ENCODE measurements at places on chromosomes 3 and 15. TPM values are rescaled to one million over a fixed set of nuclear protein-coding genes. Genes with fewer than 3 reads are reported as not detected.

The PLD1 gene
- 6.4 TPM for total RNA-seq

The ROPN1 gene
- not detected for total RNA-seq

The COL7A1 gene
- 84.9 TPM for total RNA-seq

The TYRO3 gene
- total RNA-seq, result 16.5 TPM

DNA sequence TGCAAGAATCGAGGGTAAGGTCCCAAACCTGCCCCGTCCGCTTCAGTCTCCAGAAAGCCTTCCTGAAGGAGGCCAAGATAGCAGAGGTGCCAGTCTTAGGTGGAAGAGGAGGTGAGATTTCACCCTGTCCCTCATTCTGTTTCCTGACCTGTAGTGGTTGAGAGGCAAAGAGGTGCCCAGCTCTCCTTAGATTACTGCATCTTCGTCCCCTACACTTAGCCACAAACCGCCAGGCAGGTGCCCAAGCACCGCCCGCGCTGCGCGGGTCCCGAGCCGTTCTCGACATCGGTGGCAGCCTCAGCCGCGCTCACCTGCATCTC, 23.8 kb upstream of the POLG start:
- DNase-seq, result no peak

GRCh38 chr15:35986191-35986721, 440.3 kb upstream of the DPH6 start:
- DNase-seq, result no peak

DNA sequence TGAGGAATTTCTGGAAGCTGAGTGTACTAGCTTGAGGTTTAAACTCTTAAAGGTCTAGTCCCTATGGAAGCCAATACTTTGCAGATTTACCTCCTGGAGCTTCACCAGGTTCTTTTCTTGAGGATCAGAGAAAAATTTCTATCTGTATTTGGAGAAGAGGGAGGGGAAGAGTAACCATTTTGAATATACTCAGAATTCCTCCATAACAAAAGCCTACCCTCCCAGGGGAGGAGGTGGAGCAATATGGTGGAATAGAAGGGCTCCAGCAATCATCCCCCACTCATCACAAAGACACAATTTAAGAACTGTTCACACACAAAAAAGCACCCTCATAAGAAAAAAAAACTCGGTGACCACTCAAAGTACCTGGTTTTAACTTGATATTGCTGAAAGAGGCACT, 36.0 kb upstream of the PEX5L start:
- no peak for DNase-seq

DNA sequence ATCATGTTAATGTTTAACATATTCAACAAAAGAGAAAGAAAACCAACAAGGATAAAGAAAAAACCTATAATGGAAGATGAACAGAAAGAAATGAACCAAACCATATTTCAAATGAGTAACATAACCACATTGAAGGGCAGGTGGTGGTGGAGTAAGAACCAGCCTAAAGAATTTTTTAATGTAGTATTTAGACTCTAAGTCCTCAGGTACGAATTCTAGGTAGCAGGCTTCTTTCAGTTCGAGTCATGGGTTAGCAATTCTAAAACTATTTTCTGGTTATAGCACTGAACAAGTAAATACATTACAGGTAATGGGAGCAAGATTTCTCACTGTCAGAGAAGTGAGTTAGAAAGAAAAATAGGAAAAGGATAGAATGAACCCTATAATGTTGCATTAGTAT, 24.4 kb downstream of the DCBLD2 start:
- DNase-seq, result no peak

DNA sequence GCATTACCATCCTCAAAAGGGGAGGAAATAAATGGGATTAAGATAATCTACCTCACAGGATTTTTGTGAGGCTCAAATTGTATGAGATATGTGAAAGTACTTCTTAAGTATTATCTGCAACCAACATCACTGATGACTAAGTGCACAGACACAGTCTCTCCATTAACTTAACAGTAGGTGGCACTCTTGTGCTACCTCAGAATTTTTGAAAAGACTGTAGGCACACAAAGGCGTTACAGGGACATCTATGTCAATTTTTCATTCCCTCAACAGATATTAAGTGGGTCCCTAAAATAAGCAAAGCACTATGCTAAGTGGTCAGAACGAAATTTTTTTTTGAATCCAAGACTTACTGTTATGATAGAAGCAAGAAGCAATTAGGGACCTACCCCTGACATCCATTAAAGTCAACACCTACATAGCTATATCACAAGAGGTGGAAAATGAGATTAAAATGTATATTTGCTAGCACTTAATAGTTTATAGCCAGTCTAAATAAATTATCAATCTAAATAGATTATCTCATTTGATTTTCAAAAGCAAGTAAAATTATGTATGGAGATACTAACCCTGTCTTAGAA, 52.9 kb downstream of the RYK start:
- peak; percentile 43 for DNase-seq

DNA sequence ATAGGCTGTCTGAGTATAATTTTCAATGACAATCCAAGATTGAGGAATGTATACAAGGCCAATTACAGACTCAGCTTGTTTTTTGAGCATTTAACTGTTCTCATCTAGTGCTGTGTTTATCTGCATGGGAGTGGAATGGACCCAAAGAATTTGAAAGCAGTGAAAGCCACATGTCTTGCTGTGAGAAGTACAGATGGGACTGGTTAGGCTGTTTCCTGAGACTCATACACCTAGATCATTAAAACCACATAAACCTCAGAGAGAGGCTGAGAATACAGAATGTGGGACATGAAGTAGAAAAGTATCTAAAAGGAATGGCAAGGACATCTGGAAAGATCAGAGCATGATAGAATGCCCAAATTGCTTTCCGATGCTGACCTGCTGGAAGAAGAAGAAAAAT, 224.6 kb downstream of the NLGN1 start:
- no peak for DNase-seq

- DNase-seq, result no peak
These were observed 26.4 kb downstream of the MINDY2 start for GRCh38 chr15:58797505-58797904.

GRCh38 chr3:3069723-3070122, 40.5 kb downstream of the IL5RA start:
- DNase-seq, result no peak

DNA sequence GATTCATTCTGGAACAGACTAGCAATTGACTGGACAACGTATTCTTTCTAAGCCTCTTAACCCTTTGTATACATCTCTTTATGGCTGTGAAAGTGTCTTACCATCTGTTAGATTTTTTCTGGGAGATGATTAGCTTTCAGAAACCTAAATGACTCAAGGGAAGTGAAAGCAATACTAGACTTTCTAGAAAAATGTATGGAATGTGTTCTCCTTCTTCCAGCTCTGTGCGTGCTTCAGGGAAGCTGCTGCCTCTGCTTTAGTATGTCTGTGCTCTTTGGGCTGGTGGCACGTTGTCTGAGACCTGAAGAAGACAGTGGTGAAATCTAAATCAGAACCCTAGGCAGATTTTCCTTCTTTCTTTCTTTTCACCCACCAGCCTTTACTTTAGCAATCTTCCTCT, 89.5 kb downstream of the ITPR1 start:
- DNase-seq, result no peak

DNA sequence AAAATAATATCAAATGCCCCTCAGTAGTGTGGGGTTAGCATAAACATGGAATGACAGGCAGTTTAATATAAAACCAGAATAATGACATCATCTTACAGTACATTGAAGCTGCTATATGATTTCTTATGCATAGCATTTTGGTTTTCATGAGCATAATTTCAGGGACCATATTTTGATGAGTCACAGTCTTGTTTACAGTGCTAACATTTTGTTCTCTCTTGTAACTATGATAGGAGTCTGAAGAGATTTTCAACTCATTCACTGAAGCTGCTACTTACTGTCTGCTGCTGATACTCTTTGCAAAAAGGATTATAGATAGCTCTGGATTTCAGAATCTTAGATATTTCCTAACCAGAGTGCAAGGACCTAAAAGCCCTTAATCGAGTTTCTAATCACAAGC, 92.6 kb upstream of the CCDC54 start:
- DNase-seq, result no peak

- DNase-seq, result peak; percentile 14
These were observed 11.7 kb downstream of the PXYLP1 start for GRCh38 chr3:141243271-141243707.

- no peak for DNase-seq
These were observed 11.2 kb upstream of the ALCAM start for GRCh38 chr3:105355408-105356061.
